Activated T-helper 9 cell treated with anti-CD3 and anti-CD28 coated beads, Interleukin-2, amount 50 U/mL, for 16 hours (primary cell): ENCODE measurements at places on chromosomes 2 and 18.

DNA sequence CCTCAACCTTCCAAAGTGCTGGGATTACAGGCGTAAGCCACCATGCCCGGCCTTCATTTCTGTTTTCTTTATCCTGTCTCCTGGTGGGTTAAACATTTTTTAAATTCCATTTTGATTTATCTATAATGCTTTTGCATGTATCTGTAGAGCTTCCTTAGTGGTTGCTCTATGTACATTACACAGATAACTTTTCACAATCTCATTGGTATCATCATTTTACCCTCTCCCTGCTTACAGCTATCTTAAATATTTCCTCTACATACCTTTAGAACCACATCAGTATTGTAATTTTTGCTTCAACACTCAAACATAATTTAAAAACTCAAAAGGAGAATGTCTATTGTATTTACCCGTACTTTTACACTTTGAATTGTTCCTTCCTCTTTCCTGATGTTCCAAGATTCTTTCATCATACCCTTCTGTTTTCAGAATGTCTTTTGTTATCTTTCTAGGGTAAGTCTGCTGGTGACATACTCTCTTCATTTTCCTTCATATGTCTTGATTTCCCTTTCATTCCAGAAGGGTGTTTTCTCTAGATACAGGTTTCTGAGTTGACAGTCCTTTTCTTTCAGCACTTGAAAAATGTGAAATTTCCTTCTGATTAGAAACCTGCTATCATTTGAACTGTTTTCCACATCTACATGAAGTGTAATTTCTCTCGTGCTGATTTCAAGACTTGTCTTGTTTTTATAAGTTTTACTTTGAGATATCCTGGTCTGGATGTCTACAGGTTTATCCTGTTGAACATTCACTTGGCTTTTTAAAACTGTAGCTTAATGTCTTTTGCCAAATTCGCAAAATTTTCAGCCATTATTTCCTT lies 21.9 kb downstream of the PPP3R1 start:
- no peak for DNase-seq

- no peak for DNase-seq
Measured at GRCh38 chr2:71689393-71689792, 236.0 kb downstream of the DYSF start.

DNA sequence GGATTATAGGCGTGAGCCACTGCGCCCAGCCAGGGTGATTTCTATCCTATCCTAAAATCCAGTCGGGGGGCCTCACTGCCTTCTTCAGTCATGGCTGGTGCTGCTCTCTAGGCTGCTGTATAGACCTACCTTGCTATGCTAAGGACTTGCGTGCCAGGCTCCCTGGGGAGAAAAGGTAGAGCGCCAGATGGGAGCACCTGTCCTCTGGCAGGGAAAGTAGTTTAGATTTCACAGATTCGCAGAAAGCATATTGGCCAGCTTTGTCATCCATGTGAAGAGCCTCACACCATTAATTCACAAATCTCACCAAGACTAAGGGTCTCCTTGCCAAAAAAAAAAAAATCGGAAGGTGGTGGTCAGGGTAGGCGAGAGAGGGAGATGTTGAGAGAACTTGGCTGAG lies 217.6 kb downstream of the ATAD2B start:
- no peak for DNase-seq

DNA sequence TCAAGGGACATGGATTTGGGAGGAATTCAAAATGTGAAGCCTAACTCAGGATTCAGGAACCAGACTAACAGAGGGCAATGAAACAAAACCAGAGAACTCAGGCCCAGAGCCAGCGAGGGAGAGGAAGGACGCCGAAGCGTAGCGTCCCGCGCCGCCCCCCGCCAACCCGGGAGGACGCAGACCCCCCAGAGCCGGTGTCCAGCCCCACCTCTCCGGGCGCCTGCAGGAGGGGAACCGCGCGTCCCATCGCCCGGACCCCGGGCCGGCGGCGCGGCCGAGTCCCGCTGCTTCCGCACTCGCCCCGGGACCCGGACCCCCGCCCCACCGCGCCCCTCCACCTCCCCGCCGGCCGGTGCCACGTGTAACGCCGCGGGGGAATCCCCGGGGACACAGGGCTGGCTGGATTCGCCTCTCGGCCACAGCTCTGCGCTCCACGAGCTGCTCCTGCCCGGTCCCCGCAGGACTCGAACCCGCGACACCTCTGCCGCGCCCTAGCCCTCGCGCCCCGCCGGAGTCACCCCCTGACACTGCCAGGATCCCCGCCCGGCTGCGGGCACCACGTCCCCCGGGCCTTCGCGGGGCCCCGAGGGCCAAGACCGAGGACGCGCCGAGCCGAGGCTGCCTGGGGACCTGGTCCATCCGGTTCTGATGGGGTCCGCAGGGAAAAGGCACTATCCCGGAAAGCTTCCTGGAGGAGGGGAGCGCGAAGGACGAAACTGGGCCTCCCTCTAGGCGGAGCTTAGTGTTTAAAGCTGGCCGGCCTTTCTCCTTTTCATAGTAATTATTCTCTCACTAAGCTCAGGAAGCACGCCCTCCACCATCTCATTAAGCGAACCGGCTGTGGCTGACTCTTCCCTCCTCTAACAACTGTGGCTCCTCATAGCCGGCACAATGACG lies 40.4 kb upstream of the FAM124B start:
- DNase-seq: no peak

- peak; percentile 20 for DNase-seq
Measured at GRCh38 chr2:43877782-43878464, 39.2 kb downstream of the ABCG8 start.

GRCh38 chr2:65436824-65437221 lies 4.4 kb upstream of the SPRED2 start:
- DNase-seq: peak; percentile 14

- no peak for DNase-seq
Measured at GRCh38 chr18:24232800-24233199, 93.9 kb downstream of the CABYR start.
